GDM1 (cell line): ENCODE measurements at places on chromosomes 1 and 21.

- DNase-seq: peak; percentile 19
These were observed 11.0 kb upstream of the LMX1A start for GRCh38 chr1:165367375-165367993.

GRCh38 chr1:94962409-94963265, 35.7 kb upstream of the CNN3 start:
- peak; percentile 28 for DNase-seq

GRCh38 chr1:109370712-109371340, 26.9 kb downstream of the SORT1 start:
- DNase-seq: no peak

DNA sequence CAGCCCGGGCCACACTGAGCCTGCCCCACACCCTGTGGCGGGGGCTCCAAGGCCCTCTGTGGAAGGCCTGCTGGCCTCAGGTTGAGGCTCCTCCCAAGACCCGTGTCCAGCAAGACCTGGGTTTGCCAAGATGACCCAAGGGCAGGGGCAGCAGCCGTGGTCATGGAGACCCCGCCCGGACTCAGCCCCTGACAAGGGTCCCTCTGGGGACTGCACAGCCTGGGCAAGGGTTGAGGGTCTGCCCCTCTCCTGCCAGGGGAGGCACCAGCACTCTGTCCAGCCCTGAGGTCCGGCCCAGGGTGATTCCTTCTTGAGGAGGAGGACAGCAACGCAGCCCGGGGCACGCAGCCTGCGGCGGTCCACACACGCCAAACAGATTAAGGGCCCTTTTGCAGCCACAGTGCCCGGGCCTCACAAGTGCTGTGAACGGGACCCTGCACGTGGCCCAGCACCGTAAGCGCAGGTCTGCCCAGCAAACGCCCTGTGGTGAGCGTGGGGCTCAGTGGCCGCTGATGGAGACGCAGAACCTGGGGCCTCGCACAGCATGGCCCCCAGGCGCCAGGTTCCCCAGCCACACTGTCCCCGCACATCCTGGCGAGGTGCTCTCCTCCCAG, 3.4 kb downstream of the SPATC1L start:
- DNase-seq: no peak

DNA sequence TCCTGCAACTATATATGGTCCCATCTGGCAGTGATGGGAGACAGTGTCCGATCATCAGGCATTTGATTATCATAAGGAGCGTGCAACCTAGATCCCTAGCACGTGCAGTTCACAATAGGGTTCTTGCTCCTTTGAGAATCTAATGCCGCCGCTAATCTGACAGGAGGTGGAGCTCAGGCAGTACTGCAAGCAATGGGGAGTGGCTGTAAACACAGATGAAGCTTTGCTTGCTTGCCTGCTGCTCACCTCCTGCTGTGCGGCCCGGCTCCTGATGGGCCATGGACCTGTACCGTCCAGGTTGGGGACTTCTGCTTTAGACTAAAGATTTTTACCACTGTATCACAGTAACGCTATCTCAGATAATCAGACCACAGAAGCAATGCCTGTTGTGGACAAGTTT, 63.8 kb downstream of the TGFB2 start:
- DNase-seq: no peak

GRCh38 chr1:24089027-24089742, 22.8 kb downstream of the MYOM3 start:
- DNase-seq: no peak

- no peak for DNase-seq
These were observed 134.9 kb downstream of the RHOU start for GRCh38 chr1:228870041-228870713.

DNA sequence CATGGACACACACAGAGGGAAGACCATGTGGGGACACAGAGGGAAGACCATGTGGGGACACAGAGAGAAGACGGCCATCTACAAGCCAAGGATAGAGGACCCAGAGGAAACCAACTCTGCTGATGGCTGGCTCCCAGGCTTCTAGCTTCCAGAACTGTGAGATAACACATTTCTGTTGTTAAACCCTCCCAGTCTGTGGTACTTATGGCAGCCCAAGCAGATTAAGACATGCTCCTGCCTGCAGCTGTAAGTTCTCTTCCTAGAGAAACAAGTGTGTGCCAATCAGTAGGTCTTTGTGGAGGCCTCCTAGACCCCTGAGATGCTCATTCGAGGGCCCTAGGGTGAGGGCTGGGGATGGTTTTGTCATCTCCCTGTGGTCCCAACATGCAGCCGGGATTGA, 2.7 kb downstream of the AGT start:
- no peak for DNase-seq

GRCh38 chr1:196409586-196409985, 198.7 kb downstream of the KCNT2 start:
- DNase-seq: no peak
